ENCODE measurements at places on chromosomes 2 and 18.

- no peak for DNase-seq
Measured at GRCh38 chr2:113233593-113234550, 44.8 kb downstream of the PAX8 start.

DNA sequence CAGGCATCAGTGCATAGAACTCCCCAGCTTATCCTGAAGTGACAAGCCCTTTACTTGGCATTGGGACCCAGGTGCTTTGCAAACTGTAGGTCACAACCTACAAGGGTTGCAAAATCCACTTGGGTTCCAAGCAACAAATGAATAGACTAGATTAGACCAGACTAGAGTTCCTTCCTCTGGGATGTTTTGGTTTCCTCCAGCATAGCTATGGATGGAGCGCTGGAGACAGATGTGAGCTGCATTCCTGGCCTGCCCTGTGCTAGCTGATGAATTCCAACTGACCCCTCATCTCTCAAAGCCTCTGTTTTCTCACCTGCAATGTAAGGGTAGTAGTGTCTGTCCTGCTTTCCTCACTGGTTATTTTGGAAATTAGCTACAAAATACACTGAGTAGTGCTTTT is 86.2 kb downstream of the NPAS2 start:
- DNase-seq: no peak

DNA sequence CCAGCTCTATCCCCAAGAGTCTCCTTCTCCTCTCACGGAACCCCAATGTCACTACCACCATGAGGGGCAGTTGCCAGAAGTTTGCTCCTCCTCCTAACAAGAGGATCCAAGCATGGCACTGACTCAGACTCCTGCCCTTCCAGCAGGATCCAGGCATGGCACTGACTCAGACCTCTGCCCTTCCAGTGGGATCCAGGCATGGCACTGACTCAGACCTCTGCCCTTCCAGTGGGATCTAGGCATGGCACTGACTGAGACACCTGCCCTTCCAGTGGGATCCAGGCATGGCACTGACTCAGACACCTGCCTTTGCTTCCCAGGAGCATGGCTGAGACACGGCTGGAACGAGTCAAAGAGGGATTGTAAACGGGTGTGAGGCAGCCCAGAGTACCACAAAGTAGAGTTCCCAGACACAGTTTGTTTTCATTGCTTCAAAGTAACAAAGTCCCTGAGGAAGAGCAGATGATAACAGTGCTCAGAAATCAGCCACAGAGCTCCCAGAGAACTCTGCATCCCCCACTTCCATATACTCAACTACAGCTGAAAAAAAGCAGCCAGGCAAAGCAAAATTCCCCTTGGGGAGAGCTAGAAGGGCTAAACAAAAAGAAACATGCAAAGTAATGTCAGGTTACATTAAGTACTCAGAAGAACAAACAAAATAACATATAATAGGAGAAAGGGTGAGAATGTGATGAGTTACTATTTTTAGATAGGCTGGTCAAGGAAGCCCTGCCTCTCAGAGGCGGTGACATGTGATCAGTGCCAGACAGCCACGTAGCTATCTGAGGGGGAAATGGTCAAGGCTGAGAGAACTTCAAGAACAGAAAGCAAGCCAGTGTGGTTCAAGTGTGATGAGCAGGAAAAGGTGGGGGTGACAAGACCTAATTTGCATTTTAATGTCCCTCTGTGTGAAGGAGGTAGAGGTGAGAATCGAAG is 3.0 kb downstream of the BUB1 start:
- DNase-seq: no peak

- no peak for DNase-seq
Measured at GRCh38 chr2:108949316-108950239, 39.4 kb downstream of the EDAR start.

DNA sequence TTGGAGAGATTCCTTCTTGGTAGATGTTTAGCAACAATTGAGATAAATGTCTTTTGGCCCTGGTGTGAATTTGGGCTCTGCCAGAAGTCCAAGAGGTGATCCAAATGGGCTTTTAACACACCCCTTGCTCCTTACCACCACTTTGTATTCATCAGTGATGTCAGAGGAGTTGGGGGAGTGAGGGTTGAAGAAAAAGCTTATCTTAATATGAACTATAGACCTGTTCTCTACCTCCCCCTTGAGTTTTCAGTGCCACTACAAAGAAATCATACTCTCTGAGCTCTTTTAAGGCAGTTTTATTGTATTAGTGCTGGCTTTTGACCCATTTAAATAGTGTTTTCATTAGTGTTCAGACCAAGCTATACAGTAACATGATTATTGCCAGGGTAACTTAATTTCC is 229.1 kb downstream of the PHLPP1 start:
- no peak for DNase-seq

DNA sequence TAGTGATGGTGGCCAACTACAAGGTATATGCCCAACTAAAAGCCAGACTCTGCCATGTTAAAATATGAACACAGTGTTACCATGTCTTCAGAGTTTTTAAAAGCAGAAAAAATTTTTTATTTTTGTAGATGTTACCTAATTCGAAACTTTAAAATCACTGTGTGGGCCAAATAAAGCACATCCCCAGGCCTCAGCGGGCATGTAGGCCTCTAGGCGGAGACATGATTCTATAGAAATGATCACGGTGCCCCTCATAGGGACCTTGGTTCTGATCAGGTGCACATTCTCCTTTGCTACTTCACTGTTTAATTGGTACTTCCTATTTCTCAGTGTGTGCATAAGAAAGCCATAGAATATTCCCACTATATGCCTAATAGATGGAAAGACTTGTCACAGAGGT is 349.2 kb downstream of the XIRP2 start:
- DNase-seq: no peak

DNA sequence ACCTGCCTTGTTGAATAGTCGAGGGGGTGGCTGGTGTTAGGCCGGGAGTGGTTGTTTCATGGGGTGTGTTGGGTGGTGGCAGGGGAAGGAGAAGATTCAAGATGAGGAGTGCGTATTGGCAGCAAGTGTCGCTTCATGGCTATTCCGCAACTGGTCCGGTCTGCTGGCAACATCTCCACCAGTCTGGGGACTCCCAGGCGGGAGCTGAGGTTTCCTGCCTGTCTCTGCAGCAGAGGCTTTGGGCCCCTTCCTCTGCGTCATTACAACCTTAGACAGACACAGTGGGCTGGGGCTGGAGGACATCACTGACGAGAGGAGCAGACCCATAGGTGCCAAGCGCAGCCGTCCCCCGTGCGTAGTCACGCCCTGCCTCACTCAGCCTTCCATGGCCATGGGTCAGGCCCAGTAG is 64.0 kb upstream of the MCFD2 start:
- no peak for DNase-seq

GRCh38 chr2:76330865-76331264 is 620.1 kb upstream of the GCFC2 start:
- no peak for DNase-seq

- no peak for DNase-seq
Measured at GRCh38 chr2:157158111-157158510, 99.4 kb upstream of the GALNT5 start.

DNA sequence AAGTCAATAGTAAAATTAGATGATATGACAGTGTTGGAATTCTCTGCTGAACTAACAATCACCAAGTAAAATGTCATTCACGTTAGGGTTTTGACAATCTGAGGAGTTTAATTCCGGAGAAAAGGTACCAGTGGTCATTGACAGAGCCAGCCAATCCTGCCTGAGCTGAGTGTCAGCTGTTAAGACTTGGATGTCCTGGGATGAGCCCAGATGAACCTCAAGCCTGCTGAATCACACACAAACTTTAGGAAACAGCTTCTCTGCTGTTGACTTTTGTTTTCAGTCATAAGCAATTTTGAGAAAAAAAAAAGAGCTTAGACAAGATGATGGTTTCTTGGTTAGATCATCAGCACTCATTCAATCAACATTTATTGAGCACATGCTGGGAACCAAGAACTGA is 600.0 kb upstream of the SLC39A10 start:
- DNase-seq: no peak

DNA sequence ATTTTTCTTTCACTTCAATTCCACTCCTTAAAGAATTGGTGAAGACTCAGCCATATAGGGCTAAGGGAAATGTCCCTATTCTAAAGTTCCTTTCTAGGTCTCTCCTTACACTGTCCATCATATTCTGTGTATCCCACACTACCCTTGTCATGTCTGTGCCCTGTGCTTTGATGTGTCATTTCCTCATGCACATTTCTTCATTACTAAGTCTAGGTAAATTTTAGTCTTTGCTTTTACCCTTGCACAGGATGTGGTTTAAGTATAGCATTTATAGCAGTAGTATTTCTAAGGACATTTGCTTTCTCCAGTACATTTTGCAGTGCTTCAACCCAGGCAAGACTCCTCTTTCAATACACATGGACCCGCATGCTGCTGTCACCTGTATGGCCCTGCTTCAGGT is 221.5 kb upstream of the ACVR2A start:
- DNase-seq: no peak

GRCh38 chr2:196445991-196446390 is 193.5 kb upstream of the CCDC150 start:
- DNase-seq: no peak

DNA sequence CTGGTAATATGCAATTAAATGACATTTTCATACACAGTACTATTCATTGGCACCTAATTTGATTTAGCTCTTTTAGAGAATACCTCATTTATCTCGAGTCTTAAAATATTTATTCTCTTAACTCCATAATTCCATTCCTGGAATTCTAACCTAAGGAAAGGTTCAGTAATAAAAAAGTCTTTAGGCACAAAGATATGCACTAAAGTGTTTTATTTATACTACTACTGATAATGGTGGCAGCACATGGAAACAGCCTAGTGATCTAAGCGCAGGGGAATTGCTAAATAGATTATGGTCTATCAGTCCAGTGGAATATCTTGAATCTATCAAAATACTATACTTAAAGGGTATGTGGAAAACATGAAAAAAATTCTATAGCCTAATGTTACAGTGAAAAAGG is 142.5 kb upstream of the LTBP1 start:
- no peak for DNase-seq

- no peak for DNase-seq
Measured at GRCh38 chr2:109438773-109439389, 174.9 kb downstream of the SEPTIN10 start.

- DNase-seq: no peak
Measured at GRCh38 chr18:46411191-46411828, 245.7 kb downstream of the LOXHD1 start.

DNA sequence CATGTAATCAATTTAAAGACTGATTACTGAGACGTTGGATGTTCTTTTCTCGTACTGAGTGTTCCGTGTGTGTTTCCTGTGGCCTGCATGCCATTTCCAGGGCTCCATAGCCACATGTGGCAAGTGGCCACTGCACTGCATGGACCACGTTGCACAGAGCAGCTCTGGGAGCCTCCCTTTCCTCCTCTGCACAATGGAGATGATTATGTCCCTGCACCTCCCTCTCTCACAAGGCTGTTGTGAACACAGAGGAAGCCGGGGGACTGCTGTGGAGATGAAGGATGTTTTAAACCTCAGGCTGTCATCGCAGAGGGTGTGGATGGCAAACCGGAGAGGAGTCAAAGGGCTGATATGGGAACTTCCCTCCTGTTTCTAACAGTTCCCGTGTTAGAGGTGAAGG is 87.7 kb downstream of the TGOLN2 start:
- no peak for DNase-seq

DNA sequence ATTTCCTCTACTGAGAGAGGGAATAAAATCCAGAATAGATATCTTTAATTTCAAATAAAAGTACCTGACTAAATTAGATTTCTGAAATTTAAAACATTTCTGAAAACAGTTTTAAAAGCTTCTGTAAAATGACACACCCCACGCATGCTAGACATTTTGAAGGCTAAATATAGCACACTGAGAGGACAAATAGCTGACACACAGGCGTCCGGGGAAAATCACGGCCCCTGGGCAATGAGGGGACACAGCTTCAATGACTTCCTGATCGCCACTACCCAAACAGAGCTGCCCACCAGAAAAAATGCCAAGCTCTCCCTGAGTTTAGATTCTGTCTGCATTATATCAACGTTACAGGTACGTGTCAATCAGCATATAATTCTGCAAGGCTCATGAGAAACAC is 10.9 kb downstream of the TBC1D8 start:
- no peak for DNase-seq

GRCh38 chr2:142863485-142863961 is 13.9 kb upstream of the KYNU start:
- no peak for DNase-seq

GRCh38 chr2:119428488-119429224 is 3.0 kb upstream of the TMEM37 start:
- DNase-seq: no peak

- no peak for DNase-seq
Measured at GRCh38 chr2:118123561-118124232, 35.4 kb downstream of the INSIG2 start.

- no peak for DNase-seq
Measured at GRCh38 chr18:48227206-48227605, 182.0 kb downstream of the ZBTB7C start.

DNA sequence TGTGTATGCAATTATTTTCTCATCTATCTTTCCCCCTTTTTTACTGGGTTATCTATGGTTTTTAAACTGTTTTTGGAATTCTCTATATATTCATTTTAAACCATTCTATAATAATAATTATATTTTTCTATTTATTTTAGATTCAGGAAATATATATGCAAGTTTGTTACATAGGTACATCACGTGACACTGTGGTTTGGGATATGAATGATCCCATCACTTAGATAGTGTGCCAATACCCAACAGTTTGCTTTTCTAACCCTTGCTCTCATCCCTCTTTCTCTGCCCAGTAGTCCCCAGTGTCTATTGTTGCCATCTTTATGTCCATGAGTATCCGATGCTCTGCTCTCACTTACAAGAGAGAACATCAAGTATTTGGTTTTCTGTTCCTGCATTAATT is 65.8 kb upstream of the SPHKAP start:
- no peak for DNase-seq

- DNase-seq: no peak
Measured at GRCh38 chr2:44286884-44287638, 11.8 kb downstream of the SLC3A1 start.

DNA sequence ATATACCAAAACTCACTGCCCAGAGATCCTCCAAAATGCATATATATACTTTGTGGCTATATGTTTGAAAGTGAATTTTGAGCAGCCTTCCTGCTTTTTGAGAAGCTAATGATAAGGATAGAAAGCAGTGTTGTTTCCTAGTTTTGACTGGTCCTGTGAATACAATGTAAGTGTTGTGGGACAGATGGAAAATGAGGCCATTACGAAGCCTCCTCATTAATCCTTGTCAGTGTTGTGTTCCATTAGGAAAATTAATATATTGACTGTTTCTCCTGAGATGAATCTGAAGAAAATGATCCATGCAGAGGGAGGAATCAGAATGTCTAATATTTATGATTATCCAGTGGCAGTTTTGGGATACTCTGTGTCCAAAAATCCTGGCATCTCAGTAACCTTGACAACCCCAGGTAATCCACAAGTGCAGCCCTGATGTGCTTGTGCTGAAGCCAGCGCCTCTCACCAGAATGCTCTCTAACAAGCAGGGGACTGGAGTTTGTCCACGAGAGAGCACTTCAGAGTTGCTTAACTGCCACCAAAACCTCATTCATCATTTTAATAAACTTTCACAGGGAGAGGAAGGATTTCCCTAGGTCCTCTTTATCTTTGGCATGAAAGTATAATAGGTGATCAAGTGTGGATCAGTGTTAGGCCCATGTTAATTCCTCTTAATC is 418.6 kb downstream of the CMPK2 start:
- DNase-seq: no peak

All from right renal pelvis (tissue), 4 donors.